ENCODE measurements at places on chromosomes 7 and 10. TPM values are rescaled to one million over a fixed set of nuclear protein-coding genes. Genes with fewer than 3 reads are reported as not detected.

GDF2 gene
- total RNA-seq: not detected

SUN3 gene
- total RNA-seq: not detected

STAMBPL1 gene
- total RNA-seq: 14.4 TPM

SPACDR gene
- not detected for total RNA-seq

DNA sequence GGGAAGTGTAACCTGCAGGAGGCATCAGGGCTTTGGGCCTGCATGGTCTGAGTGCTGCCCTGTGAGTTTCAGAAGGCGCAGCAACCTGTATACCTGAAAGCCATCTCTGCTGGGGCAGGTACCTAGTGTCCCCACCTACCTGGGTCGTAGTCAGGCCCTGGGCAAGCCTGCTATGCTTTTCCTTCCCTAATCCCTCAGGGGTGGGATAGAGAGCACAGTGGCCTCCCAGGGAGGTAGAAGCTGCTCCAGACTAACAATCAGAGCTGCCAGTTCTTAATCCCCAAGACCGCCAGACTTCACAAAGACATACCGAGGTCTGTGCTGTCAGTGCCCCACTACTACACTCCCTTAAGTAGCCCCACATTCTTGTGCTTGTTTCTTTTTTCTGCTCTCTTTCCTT lies 52.0 kb downstream of the PTEN start:
- H3K4me3 ChIP-seq: no peak overlapping the region
- no peak for DNase-seq
- H3K4me1 ChIP-seq: peaks cover 41% of the 10 kb centered on the region
- H3K27ac ChIP-seq: no peak overlapping the region
- H3K36me3 ChIP-seq: peaks cover 15% of the 10 kb centered on the region
- no peaks in the 10 kb centered on the region for H3K27me3 ChIP-seq

DNA sequence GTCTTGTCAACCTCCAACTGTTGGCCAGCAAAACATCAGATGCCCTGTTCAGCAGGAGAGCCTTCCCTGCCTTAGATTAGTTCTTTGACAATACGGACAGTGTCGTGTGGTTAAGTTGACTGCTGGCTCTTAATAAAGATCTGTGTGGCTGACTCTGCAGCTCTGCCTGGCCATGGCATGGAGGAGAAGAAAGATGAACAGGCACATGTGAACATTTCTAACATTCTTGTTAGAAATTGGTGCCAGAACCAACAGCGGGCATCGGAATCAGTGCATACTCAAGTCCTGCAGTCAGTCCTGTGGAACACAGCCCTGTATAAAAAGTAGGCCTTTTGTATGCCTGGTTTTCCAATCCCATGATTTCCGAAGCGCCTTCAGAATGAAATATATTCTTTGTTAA lies 455.6 kb downstream of the POM121L12 start:
- no peaks in the 10 kb centered on the region for H3K27me3 ChIP-seq
- H3K4me3 ChIP-seq: no peak overlapping the region
- H3K36me3 ChIP-seq: no peaks in the 10 kb centered on the region
- no peak for DNase-seq

DNA sequence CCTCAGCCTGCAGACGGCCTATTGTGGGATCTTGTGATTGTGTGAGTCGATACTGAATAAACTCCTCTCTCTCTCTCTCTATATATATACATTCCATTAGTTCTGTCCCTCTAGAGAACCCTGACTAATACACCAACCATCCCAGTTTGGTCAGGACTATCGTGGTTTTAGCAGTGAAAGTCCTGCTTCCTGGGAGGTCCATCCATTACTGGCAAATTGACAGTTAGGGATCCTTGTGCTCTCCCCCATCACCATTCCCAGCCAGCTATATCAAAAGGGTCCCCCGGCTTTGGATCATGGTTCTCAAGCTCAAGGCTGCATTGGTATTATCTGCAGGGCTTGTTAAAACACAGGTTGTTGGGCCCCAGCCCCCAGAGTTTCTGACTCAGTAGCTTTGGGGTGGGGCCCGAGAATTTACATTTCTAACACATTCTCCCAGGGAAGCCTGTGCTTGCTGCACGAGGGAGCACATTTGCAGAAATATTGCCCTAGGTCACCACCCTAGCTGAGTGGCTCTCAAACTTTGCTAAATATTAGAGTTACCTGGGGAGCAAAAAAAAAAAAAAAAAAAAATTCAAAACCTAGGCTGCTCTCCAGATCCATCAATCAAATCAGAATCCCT lies 899.1 kb upstream of the AUTS2 start:
- no peaks in the 10 kb centered on the region for H3K4me1 ChIP-seq
- no peaks in the 10 kb centered on the region for H3K27me3 ChIP-seq
- no peaks in the 10 kb centered on the region for H3K36me3 ChIP-seq

- no peaks in the 10 kb centered on the region for H3K36me3 ChIP-seq
- H3K4me1 ChIP-seq: peaks cover 4% of the 10 kb centered on the region
- DNase-seq: no peak
These were observed 104.1 kb downstream of the GPR85 start for GRCh38 chr7:112982441-112983063.
